ENCODE measurements at places on chromosomes 7 and 10. TPM values are rescaled to one million over a fixed set of nuclear protein-coding genes. Genes with fewer than 3 reads are reported as not detected.

Gene SPAG6
- not detected for total RNA-seq

GRCh38 chr7:101422356-101423195 lies 59.9 kb downstream of the COL26A1 start:
- no peaks in the 10 kb centered on the region for H3K4me1 ChIP-seq
- H3K36me3 ChIP-seq = no peaks in the 10 kb centered on the region

GRCh38 chr10:132634947-132635271 lies 97.3 kb downstream of the INPP5A start:
- H3K4me3 ChIP-seq = no peak overlapping the region
- H3K27me3 ChIP-seq = peaks cover 5% of the 10 kb centered on the region
- H3K36me3 ChIP-seq = no peaks in the 10 kb centered on the region
- H3K4me1 ChIP-seq = peaks cover 46% of the 10 kb centered on the region

DNA sequence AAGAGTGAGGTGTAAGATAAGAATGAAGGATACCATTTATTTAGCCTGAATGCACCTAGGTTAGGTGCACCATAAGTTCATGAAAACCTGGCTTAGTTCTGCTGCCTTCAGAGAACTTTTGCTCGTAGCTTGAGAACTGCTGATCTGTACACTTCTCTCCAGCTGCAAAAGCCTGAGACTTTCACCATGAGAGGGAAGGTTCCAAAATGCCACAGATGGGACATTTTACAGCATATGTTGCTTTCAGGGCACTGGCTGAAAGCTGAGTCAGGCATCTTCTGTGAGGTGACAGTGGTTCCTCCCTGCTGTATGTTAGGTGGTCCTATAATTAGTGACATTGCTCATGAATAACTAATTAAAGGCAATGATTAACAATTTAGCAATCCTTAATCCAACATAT lies 298.3 kb downstream of the GALNT17 start:
- H3K27ac ChIP-seq = no peak overlapping the region
- H3K4me1 ChIP-seq = no peaks in the 10 kb centered on the region
- H3K4me3 ChIP-seq = no peak overlapping the region

DNA sequence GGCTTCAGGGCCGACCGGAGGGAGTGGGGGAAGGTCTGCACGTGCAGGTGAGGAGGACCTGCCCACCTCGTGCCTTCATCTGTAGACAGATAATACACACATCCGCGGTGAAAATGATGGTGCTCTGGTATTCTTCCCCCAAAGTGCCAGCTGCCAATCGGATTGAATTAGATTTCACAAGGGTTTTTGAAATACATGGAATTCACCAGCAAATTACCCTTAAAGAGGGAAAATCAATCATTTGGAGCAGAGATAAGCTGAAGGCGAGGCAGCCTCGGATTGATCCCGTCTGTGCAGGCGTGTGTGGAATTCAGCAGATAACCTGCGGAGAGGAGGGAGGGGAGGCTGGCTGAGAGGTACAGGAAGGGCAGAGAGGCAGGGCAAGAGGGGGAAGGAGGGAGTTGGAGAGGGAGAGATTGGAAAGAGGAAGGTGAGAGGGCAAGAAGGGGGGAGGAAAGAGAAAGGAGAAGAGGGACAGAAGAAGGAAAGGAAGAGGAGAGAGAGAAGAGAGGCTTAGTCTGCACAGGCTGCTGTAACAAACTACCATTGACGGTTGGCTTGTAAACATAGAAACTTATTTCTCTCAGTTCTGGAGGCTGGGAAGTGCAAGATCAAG lies 84.2 kb downstream of the C10orf105 start:
- no peak overlapping the region for H3K27ac ChIP-seq
- no peaks in the 10 kb centered on the region for H3K27me3 ChIP-seq
- no peak for DNase-seq
- no peak overlapping the region for H3K4me3 ChIP-seq
- H3K4me1 ChIP-seq = peaks cover 53% of the 10 kb centered on the region

DNA sequence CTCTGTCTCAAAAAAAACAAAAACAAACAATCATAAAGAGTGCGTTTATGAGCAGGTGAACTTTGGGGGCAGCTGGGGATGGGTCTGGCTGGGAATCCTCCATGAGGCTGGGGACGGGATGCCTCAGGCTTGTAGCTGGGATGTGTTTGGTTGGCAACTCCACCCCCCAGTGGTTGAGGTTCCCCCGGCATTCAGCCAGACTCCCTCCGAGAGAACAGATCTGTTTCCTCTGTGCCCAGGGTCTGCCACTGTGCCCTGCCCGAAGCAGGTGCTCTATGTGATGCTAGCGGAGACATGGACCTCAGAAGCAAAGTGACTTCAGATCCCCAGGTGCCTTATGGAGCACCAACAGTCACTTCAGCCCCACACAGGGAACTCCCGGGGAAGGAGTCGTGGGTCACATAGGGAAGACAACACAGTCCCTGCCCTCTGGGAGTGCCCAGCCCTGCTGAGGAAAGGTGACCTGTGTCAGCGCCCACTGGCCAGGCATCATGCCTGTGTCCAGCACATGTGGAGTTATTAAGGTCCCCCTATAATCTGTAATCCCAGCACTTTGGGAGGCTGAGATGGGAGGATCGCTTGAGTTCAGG lies 29.3 kb upstream of the GTF2IRD1 start:
- no peak overlapping the region for H3K27ac ChIP-seq
- no peaks in the 10 kb centered on the region for H3K36me3 ChIP-seq
- no peaks in the 10 kb centered on the region for H3K27me3 ChIP-seq
- no peak for DNase-seq
- no peaks in the 10 kb centered on the region for H3K4me1 ChIP-seq

Gene ZSCAN25
- 12.3 TPM for total RNA-seq

Gene OR6B1
- total RNA-seq = not detected

- DNase-seq = no peak
- peaks cover 98% of the 10 kb centered on the region for H3K4me1 ChIP-seq
- H3K27me3 ChIP-seq = no peaks in the 10 kb centered on the region
- H3K36me3 ChIP-seq = peaks cover 40% of the 10 kb centered on the region
- H3K4me3 ChIP-seq = no peak overlapping the region
Observed at GRCh38 chr7:50332241-50333165, 28.0 kb downstream of the IKZF1 start.

- H3K4me1 ChIP-seq = no peaks in the 10 kb centered on the region
- no peaks in the 10 kb centered on the region for H3K36me3 ChIP-seq
- H3K4me3 ChIP-seq = no peak overlapping the region
- H3K27me3 ChIP-seq = no peaks in the 10 kb centered on the region
- DNase-seq = no peak
Observed at GRCh38 chr7:42350801-42351200, 113.8 kb upstream of the GLI3 start.

DNA sequence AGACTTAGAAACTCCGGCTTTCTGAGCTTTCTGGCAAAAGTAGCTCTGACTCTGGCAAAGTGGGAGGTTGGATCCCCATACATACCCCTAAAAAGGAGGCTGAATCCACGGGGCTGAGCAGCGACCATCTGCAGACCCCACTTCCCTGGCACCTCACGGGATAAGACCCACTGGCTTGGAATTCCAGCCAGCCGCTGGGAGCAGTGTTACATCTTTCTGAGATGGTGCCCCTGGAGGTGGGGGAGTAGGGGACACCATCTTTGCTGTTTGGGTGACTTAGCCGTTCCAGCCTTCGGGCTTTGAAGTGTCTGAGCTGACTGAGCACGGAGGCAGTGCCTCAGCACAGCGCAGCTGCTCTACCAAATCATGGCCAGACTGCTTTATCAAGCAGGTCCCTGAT lies 45.0 kb upstream of the GRM3 start:
- no peak for DNase-seq
- no peak overlapping the region for H3K27ac ChIP-seq
- H3K27me3 ChIP-seq = no peaks in the 10 kb centered on the region
- no peak overlapping the region for H3K4me3 ChIP-seq
- no peaks in the 10 kb centered on the region for H3K36me3 ChIP-seq

- H3K27ac ChIP-seq = no peak overlapping the region
- H3K36me3 ChIP-seq = no peaks in the 10 kb centered on the region
- no peaks in the 10 kb centered on the region for H3K4me1 ChIP-seq
- H3K27me3 ChIP-seq = no peaks in the 10 kb centered on the region
- no peak for DNase-seq
- no peak overlapping the region for H3K4me3 ChIP-seq
Observed at GRCh38 chr10:82609845-82610244, 734.9 kb downstream of the NRG3 start.

GRCh38 chr7:69411466-69411865 lies 186.8 kb upstream of the AUTS2 start:
- no peak overlapping the region for H3K27ac ChIP-seq
- no peaks in the 10 kb centered on the region for H3K36me3 ChIP-seq
- no peak for DNase-seq

GRCh38 chr7:124101173-124101768 lies 68.4 kb upstream of the TMEM229A start:
- no peak overlapping the region for H3K27ac ChIP-seq
- H3K27me3 ChIP-seq = no peaks in the 10 kb centered on the region
- peak; percentile 75 for DNase-seq
- H3K4me1 ChIP-seq = no peaks in the 10 kb centered on the region

- no peaks in the 10 kb centered on the region for H3K36me3 ChIP-seq
- H3K27ac ChIP-seq = no peak overlapping the region
- DNase-seq = no peak
- H3K4me1 ChIP-seq = no peaks in the 10 kb centered on the region
- no peaks in the 10 kb centered on the region for H3K27me3 ChIP-seq
Observed at GRCh38 chr10:98391065-98391464, 23.9 kb downstream of the PYROXD2 start.

Measured in Karpas-422 (cell line).